Activated naive CD4-positive, alpha-beta T cell treated with anti-CD3 and anti-CD28 coated beads, Interleukin-2, amount 50 U/mL, for 72 hours (primary cell): ENCODE measurements at places on chromosomes 7 and 10. TPM values are rescaled to one million over a fixed set of nuclear protein-coding genes. Genes with fewer than 3 reads are reported as not detected.

DNA sequence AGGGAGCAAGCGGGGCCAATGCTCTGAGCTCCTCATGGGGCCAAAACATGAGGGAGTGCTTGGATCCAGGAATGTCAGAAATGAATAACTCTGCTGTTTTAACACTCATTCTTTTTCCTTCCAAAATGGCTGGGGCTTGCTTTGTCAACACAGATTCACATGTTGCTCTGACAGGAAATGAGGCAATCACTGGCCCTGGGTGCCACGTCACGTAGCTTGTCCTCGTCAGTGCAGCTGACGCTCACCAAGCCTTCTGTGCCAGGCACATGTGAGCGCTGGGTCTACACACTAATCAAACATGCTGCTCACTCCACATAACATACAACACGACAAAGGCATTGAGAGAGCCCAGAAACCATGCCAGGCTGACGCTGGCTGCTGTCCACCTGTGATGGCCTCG, 198.9 kb downstream of the WDR37 start:
- DNase-seq, result no peak

EBLN1 gene
- not detected for total RNA-seq

DNA sequence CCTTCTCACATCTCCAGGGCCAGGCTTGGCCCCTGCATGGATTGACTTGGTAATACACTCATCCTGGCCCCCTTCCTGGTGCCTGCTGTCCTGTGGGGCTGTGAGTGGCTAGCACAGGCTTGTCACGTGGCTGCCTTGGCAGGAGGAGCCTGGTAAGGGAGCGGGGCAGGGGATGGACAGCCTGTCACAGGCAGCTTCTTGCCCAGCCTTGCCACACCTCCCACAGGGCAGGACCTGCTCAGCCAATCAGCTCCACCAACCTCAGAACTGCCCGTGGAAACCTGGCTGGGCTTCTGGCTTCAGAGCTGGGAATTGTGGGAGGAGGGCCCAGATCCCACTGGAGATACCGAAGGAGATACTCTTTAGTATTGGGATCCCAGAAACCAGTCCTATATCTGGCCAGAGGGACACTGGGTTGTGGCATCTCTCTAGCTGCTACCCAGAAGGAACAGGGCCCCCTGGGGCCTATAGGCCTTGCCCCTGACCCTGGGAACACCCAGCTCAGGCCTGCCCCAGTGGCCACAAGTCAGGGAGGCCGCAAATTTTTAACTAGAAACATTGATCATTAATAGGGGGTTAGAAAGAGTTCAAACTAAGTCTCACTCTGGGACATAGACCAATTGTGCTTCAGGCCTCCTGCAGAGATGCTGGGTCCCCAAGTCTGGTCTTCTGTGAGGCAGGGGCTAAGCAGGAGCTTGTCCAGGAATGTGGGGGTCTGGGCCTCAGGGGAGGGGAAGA, at the start of gene HOGA1:
Gene HOGA1 (plus strand): TSS at position 330 of the 738 bp plus-strand sequence. CDS start 315 bp downstream, at position 645.
- DNase-seq, result no peak

GRCh38 chr7:105978035-105978434, 15.0 kb downstream of the CDHR3 start:
- no peak for DNase-seq

DNA sequence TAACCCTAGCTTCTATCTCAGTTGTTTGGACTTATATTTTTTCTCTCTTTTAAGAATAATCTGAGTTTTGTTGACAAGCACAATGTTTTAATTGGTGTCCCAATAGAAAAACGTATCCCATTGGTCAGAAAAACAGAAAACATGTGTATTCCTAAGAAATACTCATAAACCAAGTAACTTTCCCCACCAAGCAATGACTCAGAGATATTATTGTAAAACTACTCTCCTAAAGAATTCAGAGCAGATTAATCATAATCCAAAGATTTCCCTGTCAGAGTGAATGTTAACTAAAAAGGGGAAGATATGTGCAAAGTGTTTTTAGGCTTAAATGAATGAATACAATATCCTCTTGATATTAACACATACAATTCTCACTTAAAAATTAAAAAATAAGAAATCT, 29.4 kb upstream of the MBL2 start:
- no peak for DNase-seq

- DNase-seq, result no peak
Observed at GRCh38 chr10:124545351-124546054, 83.9 kb downstream of the LHPP start.

IL2RA gene
- total RNA-seq, result 531 TPM

DNA sequence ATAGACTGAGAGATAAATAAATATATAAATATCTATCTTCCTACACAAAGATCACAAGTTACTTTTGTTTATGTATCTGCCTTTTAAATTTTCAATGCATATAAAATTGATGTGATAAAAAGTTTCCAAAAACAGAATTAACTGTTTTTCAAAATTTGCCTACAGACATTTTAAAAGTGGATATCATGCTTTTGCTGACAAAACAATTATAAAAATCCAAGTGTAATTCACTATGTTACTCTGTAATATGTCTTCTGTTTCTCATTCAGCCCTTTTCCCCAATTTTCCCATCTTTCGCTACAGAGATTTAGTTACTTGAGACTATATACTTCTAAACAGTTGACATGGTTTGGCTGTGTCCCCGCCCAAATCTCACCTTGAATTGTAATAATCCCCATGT, 37.7 kb downstream of the SLC25A13 start:
- no peak for DNase-seq

CPN1 gene
- total RNA-seq, result not detected

DNA sequence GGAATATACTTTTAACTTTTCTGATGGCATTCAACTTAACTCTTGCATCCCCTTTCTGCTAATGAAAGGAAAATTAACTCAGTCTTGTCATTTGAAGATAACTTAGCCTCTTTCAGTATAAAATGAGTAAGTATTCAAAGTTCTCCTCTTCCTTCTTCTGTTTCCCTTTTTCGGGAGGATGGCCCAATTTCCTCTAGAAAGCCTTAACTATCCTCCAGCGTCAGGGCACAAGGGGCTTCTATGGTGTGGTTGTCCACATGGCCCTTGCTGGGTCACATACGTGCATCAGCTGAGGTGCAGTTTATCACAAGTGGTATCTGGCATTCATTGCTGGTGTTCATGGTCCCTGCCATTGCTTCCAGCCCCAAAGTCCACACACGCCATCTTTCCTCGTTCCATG, 17.8 kb upstream of the GSAP start:
- DNase-seq, result no peak

- DNase-seq, result no peak
Observed at GRCh38 chr10:69176823-69177222, 3.2 kb upstream of the SUPV3L1 start.

- DNase-seq, result no peak
Observed at GRCh38 chr7:80833289-80834268, 85.3 kb downstream of the SEMA3C start.

KLF14 gene
- not detected for total RNA-seq

ASAH2 gene
- 5.8 TPM for total RNA-seq

MACC1 gene
- total RNA-seq, result not detected

GRCh38 chr10:103990121-103990520, 23.2 kb downstream of the SLK start:
- DNase-seq, result no peak

HOXA3 gene
- total RNA-seq, result not detected

DNA sequence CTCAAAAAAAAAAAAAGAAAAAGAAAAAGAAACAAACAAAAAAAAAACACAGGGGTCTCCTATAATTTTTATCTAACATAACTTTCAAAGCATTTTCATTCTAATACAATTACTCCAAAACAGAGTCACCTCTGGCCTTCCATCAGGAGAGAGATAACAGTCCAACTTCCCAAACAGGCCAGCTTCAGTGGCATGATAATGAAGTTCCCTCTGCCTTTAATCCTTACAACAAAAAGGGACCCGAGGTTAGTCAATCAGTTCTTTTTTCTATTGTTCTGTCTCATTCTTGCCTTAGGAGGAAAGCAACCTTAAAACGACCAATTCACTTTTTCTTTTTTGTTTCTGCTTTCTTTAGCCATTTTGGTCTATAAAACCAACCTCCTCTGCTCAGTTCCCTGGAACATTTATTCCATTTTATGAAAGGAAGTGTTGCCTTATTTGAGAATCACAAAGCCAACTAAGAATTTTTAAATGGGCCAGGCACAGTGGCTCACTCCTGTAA, 16.5 kb upstream of the FXYD4 start:
- no peak for DNase-seq

DNA sequence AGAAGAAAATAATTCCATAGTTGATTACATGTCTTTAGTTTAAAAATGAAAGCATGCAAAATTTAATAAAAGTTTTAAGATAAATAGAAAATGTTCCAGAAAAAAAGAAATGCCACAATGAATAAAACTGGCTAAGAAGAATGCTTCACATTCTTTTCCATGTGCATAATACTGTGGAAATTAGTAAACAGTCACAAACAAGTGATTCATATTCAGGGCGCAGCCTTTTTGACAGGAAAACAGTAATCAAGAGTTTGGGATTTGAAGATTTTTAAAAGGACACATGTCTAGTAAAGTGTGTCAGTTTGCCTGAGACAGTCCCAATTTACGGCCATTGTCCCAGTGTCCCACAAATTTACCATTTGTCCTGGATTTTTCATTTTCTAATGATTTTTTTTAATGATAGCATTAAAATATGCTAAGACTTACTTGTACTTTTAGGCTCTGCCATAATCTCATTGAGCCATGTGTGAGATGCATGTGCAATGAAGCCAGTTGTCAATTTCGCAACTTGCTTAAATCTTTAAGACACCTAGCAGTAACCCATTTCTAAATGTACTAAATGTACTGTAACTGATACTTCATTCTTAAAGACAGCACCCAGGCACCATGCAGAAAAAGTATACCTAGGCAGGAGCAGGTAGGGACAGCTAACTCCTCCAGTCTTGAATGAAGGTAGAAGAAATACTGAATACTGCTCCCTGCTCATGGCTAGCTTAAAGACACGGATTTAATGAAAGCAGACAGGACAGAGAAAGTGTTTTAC, 46.9 kb downstream of the ZNF438 start:
- no peak for DNase-seq

DNA sequence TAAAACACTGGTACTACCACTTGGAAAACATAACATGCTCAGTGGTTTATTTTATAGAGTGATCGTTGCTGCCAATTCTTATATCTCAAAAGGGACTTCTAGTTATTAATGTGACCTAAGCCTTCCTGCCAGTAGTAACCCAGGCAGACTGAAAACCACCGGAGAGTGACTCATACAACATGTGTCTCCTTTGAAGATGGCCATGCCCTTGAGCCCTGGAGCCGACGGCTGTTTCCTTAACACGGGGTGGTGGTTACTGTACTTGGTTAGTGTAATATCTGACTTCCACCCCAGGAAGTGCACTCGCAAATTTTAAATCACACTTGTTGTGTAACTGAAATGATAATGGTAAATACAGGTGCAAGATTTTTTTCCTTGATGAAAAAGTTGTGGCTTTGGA, 30.5 kb downstream of the JAKMIP3 start:
- DNase-seq, result no peak

DNA sequence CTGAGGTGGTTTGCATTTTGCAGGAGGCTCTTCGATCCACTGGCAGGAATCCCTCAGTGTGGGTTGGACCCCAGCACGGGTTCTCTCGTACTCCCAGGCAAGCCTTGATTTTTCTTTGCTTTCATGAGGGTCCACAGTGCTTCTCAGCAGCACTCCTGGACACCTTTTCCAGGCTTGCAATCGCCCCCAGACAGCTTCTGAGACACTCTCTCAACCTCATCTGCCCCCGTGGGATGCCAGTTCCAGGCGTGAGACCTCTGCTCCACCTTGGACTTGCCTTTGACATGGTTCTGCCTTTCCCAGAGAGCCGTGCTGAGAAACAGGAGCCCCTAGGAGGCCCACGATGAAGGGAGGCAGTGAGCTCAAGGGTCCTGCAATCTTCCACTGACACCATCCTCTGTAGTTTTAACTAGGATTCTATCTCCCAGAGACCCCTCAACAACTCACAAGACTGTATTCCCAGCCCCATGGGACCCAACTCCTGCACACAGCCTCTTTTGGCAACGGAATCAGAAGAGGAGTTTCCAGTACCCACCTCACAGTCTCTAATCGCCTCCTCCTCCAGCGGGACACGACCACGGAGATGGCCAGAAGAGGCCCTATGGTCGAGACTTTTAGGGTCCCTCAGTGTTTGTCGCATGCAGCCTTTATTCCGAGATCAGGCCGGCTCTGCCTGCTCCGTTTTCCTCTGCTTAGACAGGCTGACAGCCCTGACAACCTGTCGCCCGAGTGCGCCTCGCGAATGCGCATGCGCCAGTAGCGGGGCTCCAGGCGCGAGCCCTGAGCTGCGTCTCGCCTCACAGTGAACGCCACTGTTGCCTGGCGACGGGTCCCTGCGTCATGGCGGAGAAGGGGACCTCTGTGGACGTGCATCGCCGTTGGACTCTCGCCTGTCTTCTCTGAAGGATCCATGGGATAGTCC, 26.0 kb upstream of the ZNF273 start:
- DNase-seq, result peak; percentile 69

DNA sequence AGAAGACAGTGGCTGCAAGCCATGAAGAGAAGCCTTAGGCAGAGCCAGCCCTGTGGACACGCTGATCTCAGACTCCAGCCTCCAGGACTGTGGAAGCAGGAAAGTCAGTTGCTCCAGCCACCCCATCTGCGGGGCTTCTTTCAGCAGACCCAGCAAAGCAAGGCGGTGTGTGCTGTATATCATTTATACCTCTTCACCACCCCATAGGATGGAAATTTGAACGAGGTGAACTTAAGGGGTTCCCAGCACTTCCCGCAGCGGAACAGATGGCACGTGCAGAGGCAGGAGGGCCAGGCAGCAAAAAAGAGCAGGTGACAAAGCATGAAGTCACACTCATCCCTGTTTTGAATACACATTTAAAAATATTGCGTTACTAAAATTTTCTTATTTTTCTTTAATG, 159.4 kb downstream of the ADARB2 start:
- no peak for DNase-seq

OPN1SW gene
- total RNA-seq, result not detected

PDGFA gene
- 11.7 TPM for total RNA-seq

- DNase-seq, result no peak
Observed at GRCh38 chr7:12102126-12102525, 109.0 kb upstream of the TMEM106B start.

- DNase-seq, result no peak
Observed at GRCh38 chr7:155477476-155477875, 19.5 kb downstream of the EN2 start.

- no peak for DNase-seq
Observed at GRCh38 chr10:33174674-33175434, 159.6 kb downstream of the NRP1 start.

DNA sequence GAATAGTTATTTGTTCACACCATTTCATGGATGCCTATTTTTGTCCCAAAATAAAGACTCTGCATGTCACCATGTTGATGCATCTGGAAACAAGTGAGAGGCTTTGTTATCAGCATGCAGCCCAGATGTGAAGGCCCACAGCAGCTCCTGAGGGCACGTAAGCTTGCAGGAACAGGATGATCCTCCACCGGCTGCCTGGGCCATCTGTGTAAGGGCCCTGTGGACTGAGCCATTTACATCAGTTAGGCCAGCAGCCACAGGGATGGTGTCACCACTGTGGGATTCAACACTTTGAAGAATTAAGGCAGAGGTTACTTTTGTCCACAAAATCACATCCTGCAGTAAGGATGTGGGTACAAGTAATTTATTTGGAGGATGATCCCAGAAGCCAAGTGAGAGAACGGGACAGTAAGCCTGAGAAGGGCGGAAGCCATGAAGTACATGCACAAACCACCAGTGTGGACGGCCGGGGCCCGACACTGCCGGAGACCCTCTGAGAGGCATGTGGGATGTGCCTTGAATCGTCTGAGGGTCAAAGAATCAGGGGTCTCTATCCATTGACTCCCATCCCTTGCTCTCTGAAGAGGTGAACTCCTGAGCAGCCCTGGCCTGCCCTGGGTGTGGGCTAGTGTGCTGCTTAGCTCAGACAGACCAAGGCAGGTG, 609.7 kb downstream of the DNAJB6 start:
- DNase-seq, result peak; percentile 39

- DNase-seq, result no peak
Observed at GRCh38 chr7:50822706-50823105, 40.0 kb upstream of the GRB10 start.

ATP6V1F gene
- total RNA-seq, result 113 TPM
